Hepatocyte (in vitro differentiated cells): ENCODE measurements at places on chromosomes 3 and 15. TPM values are rescaled to one million over a fixed set of nuclear protein-coding genes. Genes with fewer than 3 reads are reported as not detected.

DNA sequence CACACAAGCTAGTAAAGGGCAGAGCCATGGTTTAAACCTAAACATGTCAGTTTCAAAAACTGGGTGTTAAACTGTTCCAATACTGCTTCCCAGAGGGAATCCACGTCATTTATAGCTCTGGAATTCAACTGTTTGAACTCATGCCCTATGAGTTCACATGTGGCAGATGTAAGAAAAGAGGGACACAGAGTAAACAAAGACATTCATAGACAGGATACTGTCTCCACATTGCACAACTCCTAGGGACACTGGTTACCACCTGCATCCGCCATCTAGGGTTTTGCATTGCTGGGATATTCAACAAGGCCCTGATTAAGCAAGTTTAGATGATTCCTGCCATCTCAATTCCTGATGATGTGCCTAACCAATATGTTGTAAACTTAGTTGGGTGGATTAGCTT is 134.1 kb upstream of the COL8A1 start:
- H3K4me1 ChIP-seq = no peaks in the 10 kb centered on the region
- H3K4me3 ChIP-seq = no peak overlapping the region
- no peaks in the 10 kb centered on the region for H3K27me3 ChIP-seq
- no peak for DNase-seq

GRCh38 chr3:104578558-104578957 is 788.2 kb upstream of the ALCAM start:
- H3K27ac ChIP-seq = no peak overlapping the region
- DNase-seq = no peak
- H3K36me3 ChIP-seq = no peaks in the 10 kb centered on the region
- H3K27me3 ChIP-seq = no peaks in the 10 kb centered on the region
- H3K4me3 ChIP-seq = no peak overlapping the region

The CCDC39 gene
- not detected in 2 replicates for polyA plus RNA-seq

The KY gene
- polyA plus RNA-seq = 0.21 and 0.53 TPM in 2 replicates

DNA sequence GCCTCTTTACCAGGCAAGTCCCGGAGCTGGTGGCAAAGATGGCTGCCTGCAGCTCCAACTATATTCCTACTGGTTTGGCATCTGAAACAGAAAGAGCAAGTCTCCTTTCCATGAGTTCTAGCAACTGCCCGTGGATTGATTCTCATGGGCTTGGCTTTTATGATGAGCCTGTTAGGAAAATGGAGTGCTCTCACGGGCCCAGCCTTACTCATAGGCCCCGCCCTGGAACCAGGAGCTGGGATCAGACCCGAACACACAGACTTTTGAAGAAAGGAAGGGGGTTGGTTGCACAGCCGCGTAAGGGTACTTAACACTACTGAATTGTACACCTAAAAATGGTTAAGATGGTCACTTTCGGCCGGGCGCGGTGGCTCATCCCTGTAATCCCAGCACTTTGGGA is 2.9 kb downstream of the NRROS start:
- no peak overlapping the region for H3K27ac ChIP-seq
- peaks cover 20% of the 10 kb centered on the region for H3K27me3 ChIP-seq
- no peak overlapping the region for H3K4me3 ChIP-seq
- no peak for DNase-seq

- H3K4me1 ChIP-seq = peaks cover 8% of the 10 kb centered on the region
- no peak for DNase-seq
- H3K36me3 ChIP-seq = no peaks in the 10 kb centered on the region
- H3K27me3 ChIP-seq = no peaks in the 10 kb centered on the region
- H3K4me3 ChIP-seq = no peak overlapping the region
- H3K27ac ChIP-seq = no peak overlapping the region
These were observed 8.5 kb downstream of the MRAS start for GRCh38 chr3:138356730-138357405.

DNA sequence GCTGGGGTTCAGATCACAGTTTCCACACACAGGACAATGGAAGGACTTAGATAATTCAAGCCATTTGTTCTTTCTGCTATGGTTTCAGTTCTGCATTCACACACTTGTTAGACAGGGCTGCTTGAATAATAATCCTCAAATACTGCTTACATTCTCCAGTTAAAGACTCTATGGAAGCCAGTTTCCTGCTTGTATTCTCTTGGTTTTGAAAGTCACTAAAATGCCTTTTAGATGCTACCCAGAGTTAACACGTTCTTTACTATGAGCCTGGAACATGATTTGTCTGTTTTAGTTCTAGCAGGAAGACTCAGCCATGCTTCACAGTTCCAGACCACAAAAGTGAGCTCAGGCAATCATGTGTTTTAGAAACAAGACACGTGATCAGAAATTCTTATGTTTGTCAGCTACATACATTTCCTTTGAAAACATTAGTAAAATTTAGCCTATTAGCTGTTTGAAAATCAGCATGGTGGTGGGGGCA is 152.4 kb downstream of the LEKR1 start:
- no peak for DNase-seq
- H3K27ac ChIP-seq = no peak overlapping the region
- H3K4me3 ChIP-seq = no peak overlapping the region

The SKOR1 gene
- 0.26 and 0.52 TPM in 2 replicates for polyA plus RNA-seq

The TMC3 gene
- 0.19 TPM in 1 of 2 replicates, not detected in the other for polyA plus RNA-seq

- DNase-seq = peak; percentile 33
- peak overlapping the region; percentile 38 for H3K27ac ChIP-seq
- no peak overlapping the region for H3K4me3 ChIP-seq
- no peaks in the 10 kb centered on the region for H3K4me1 ChIP-seq
- H3K36me3 ChIP-seq = no peaks in the 10 kb centered on the region
- H3K27me3 ChIP-seq = no peaks in the 10 kb centered on the region
These were observed 222.3 kb upstream of the CDIN1 start for GRCh38 chr15:36356978-36357601.

The GALK2 gene
- polyA plus RNA-seq = 20.1 and 25.3 TPM in 2 replicates

GRCh38 chr15:59862191-59863155 is 141.6 kb upstream of the FOXB1 start:
- no peak overlapping the region for H3K27ac ChIP-seq
- H3K27me3 ChIP-seq = peaks cover 13% of the 10 kb centered on the region
- H3K36me3 ChIP-seq = no peaks in the 10 kb centered on the region
- DNase-seq = no peak
- no peaks in the 10 kb centered on the region for H3K4me1 ChIP-seq

DNA sequence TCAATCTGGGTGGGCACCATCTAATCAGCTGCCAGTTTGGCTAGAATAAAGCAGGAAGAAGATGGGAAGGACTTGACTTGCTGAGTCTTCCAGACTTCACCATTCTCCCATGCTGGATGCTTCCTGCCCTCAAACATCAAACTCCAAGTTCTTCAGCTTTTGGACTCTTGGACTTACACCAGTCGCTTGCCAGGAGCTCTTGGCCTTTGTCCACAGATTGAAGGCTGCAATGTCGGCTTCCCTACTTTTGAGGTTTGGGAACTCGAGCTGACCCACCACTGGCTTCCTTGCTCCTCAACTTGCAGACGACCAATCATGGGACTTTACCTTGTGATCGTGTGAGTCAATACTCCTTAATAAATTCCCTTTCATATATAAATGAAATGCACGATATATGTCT is 8.6 kb upstream of the LIPC start:
- no peaks in the 10 kb centered on the region for H3K27me3 ChIP-seq
- no peaks in the 10 kb centered on the region for H3K36me3 ChIP-seq
- no peak for DNase-seq
- H3K4me1 ChIP-seq = peaks cover 12% of the 10 kb centered on the region
- no peak overlapping the region for H3K4me3 ChIP-seq
- H3K27ac ChIP-seq = no peak overlapping the region

DNA sequence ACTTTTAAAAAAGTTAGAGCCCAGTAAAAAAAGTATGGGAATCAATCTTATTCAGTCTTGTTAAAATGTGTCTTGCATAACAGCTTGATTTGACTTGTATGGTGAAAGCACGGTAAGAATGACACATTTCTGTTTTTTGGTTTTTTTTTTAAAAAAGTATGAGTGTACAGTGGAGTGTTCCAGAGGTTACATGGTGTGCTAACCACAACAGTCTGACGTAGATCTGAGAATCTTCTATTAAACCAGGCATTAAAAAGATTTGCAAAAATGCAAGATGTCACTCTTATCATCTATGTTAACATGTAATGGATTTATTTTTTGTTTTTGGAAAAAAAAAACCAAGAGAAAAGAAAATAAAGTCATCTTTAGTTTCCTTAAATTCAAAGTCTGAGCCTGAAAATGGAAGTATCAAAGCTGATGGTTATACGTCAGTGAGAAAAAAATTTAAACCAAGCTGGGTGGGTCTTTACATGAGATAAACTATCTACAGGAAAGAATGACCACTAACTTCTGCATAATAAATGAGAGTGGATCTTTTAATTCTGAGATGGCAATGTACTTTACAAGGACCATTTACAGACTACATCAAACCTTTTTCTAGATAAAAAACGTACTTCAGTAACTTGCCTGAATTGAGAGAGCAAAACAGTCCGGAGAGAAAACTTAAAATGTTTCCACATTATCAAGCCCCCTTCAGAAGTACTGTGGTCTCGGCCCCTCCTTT is 1.6 kb downstream of the GABPB1 start:
- H3K27ac ChIP-seq = peak overlapping the region; percentile 100
- H3K27me3 ChIP-seq = no peaks in the 10 kb centered on the region
- peaks cover 28% of the 10 kb centered on the region for H3K4me1 ChIP-seq
- DNase-seq = peak; percentile 32

DNA sequence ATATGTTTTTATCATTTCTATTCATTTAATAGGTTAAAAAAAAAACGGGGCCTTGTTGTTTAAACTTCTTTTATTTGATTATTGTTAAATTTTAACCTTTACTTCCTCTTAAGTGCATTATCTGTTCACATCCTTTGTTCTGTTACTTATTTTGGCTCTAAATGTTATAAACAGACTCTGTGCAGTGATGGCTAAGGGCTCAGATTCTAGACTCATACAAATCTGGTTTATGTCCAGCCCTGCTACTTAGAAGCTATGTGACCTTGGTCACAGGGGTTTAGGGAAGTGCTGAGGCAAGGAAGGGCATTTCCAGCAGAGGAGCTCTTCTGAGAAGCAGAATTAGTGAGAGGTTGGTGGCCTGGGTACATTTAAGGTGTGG is 55.3 kb upstream of the VILL start:
- H3K27ac ChIP-seq = peak overlapping the region; percentile 61
- H3K27me3 ChIP-seq = no peaks in the 10 kb centered on the region
- H3K4me3 ChIP-seq = no peak overlapping the region
- H3K4me1 ChIP-seq = peaks cover 35% of the 10 kb centered on the region
- DNase-seq = no peak

GRCh38 chr15:29285386-29285785 is 15.8 kb upstream of the NSMCE3 start:
- no peaks in the 10 kb centered on the region for H3K4me1 ChIP-seq
- H3K36me3 ChIP-seq = no peaks in the 10 kb centered on the region
- H3K27me3 ChIP-seq = no peaks in the 10 kb centered on the region
- DNase-seq = no peak

GRCh38 chr3:175404027-175404426 is 544.9 kb downstream of the NAALADL2 start:
- H3K4me1 ChIP-seq = no peaks in the 10 kb centered on the region
- H3K27ac ChIP-seq = no peak overlapping the region
- no peaks in the 10 kb centered on the region for H3K36me3 ChIP-seq
- no peaks in the 10 kb centered on the region for H3K27me3 ChIP-seq
- H3K4me3 ChIP-seq = no peak overlapping the region

DNA sequence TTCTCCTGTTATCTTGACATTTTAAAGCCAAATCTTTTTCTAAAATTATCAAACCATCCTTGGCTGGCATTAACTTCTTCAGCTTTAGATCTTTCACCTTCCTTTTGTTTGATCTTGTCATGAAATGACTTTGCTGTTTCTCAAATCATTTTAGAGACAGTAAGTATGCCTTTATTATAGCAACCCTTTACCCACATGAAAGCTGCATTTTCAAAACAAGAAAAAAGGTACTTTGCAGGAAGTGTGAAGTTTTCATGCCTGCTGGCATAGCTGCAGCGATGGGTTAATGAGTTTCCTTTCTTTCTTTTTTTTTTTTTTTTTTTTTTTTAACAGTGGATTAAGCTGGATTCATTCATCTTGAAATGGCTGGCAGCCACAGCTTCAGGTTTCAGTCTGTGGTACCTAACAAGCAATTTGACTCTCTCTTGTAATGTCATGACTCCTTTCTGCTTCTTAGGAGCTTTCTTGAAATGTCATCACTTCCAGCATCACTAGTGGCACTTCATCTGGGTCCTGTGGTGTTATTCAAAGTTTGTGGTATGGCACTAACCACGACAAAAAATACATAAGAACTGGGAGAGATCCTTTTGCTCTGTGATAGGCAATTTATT is 18.8 kb downstream of the SLC25A26 start:
- no peak overlapping the region for H3K4me3 ChIP-seq
- H3K27me3 ChIP-seq = no peaks in the 10 kb centered on the region
- no peak overlapping the region for H3K27ac ChIP-seq
- no peaks in the 10 kb centered on the region for H3K4me1 ChIP-seq
- no peaks in the 10 kb centered on the region for H3K36me3 ChIP-seq

The TRH gene
- polyA plus RNA-seq = 0.27 TPM in 1 of 2 replicates, not detected in the other

DNA sequence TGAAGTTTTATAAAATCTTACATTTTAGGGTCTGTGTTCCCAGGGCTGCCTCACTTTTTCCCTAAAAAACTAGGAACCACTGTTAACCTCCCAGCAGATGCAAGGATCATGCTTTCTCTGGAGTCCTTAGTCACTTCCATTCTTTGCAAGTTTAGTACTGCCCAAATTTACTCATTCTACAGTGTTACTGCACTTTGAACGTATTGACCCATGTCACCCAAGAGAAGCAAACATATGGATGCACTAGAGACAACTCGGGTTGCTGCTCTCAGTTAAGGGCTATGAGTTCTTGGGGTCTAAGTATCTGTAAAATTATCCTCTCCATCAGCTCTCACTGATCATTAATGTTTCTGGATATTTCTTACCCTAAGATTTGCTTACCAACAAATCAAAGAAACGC is 59.0 kb downstream of the LEO1 start:
- H3K36me3 ChIP-seq = no peaks in the 10 kb centered on the region
- no peaks in the 10 kb centered on the region for H3K27me3 ChIP-seq
- no peak overlapping the region for H3K4me3 ChIP-seq
- no peak overlapping the region for H3K27ac ChIP-seq

- no peak overlapping the region for H3K4me3 ChIP-seq
- no peaks in the 10 kb centered on the region for H3K27me3 ChIP-seq
- H3K4me1 ChIP-seq = no peaks in the 10 kb centered on the region
- no peaks in the 10 kb centered on the region for H3K36me3 ChIP-seq
These were observed 29.3 kb upstream of the ABHD2 start for GRCh38 chr15:89058876-89059405.

DNA sequence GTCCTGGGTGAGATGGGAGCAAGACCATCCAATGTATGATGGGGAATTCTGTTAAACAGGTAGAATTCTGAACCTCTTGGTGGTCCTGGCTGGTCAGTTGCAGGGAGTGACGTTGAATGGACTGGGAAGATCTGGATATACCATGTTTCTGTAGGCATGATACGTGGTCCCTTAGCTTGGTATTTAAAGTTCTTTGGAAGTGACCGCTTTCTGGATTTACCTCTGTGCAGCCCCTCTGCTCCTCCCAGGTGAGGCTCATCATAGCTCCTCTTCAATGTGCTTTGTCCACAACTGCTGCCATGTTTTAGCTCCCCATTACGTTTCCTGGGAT is 37.2 kb downstream of the SMAD3 start:
- no peak overlapping the region for H3K27ac ChIP-seq
- H3K27me3 ChIP-seq = no peaks in the 10 kb centered on the region
- H3K36me3 ChIP-seq = no peaks in the 10 kb centered on the region
- no peak for DNase-seq

- H3K27me3 ChIP-seq = no peaks in the 10 kb centered on the region
- no peak for DNase-seq
- no peaks in the 10 kb centered on the region for H3K36me3 ChIP-seq
- H3K27ac ChIP-seq = no peak overlapping the region
These were observed 68.9 kb downstream of the TFRC start for GRCh38 chr3:196012941-196013476.

GRCh38 chr3:27714692-27715453 is 7.2 kb downstream of the EOMES start:
- no peak overlapping the region for H3K27ac ChIP-seq
- H3K36me3 ChIP-seq = no peaks in the 10 kb centered on the region
- H3K4me1 ChIP-seq = peaks cover 26% of the 10 kb centered on the region
- peak; percentile 68 for DNase-seq
